ENCODE measurements at places on chromosomes 2 and 18.

DNA sequence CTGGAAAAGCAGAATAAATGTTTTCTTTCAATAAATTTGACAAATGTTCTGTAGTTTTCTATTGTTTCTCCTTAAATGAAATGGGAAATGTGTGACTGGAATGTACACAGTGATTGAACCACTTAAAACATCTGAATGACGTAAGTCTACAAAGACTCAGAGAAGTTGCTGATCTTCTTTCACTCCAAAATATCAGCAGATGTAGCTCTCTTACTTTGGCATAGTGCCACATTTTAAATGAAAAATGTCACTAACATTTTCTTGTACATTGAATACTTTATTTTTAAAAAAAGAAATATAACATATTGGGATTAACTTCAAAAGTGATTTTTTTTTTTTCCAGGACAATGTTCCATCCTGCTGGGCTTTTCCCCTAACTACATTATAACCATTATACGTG, 565.6 kb downstream of the TMEM182 start:
- no peak for DNase-seq

- DNase-seq = no peak
Measured at GRCh38 chr18:13791181-13791580, 32.8 kb upstream of the MC5R start.

GRCh38 chr2:71299507-71299906, 32.1 kb upstream of the ZNF638 start:
- DNase-seq = peak; percentile 44

- DNase-seq = peak; percentile 61
Measured at GRCh38 chr18:8478166-8478967, 130.9 kb upstream of the RAB12 start.

- no peak for DNase-seq
Measured at GRCh38 chr2:115234186-115234585, 791.7 kb downstream of the DPP10 start.

DNA sequence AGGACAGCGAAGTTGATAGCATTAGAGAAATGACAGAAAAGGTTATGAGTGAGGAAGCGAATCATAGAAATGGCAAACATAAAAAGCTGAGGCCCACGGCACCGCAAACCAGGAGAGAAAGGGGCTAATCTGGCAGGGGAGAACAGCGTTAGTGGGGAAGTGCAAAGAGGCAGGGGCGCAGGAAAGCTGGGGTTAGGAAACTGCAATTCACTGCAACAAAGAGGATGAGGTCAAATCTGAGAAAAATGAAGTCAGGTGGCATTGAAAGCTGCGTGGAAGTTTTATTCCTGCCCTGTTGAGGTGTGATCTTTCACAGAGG, 653 bp upstream of the ABI2 start:
- peak; percentile 76 for DNase-seq

DNA sequence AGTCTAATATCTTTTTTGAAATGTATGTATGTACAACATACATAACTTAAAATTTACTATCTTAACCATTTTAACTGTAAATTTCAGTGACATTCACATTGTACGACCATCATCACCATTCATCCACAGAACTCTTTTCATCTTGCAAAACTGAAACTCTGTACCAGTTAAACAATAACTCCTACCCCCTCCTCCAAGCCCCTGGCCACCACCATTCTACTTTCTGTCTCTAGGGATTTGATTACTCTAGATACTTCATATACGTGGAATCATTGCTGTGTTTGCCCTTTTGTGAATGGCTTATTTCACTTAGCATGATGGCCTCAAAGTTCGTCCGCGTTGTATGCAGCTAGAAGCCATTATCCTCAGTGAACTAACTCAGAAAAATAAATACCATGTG, 217.0 kb downstream of the METTL4 start:
- no peak for DNase-seq

DNA sequence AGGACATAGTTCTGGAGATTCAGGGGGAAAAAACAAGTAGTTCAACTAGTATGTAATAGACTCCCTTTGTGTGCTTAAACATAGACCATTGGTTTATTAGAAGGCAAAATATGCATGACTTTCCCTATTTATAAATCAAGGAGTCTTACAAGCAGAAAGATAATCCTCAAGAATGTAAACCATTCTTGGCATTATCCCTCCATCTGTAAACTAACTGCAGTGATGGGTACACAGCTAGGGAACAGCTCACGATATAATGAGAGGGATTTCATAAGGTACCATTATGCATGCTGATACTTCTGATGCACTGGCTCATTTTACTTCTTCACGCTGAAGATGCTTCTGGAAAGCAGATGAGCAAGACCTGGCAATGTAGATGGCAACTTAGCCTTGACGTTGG, 878 bp downstream of the FBXO15 start:
- no peak for DNase-seq

GRCh38 chr18:28256166-28256565, 79.2 kb upstream of the CDH2 start:
- no peak for DNase-seq

- no peak for DNase-seq
Measured at GRCh38 chr2:117523267-117523666, 291.2 kb upstream of the DDX18 start.

GRCh38 chr2:170576296-170576695, 138.8 kb upstream of the SP5 start:
- DNase-seq = no peak

- peak; percentile 74 for DNase-seq
Measured at GRCh38 chr2:174663550-174663949, 65.9 kb upstream of the WIPF1 start.

DNA sequence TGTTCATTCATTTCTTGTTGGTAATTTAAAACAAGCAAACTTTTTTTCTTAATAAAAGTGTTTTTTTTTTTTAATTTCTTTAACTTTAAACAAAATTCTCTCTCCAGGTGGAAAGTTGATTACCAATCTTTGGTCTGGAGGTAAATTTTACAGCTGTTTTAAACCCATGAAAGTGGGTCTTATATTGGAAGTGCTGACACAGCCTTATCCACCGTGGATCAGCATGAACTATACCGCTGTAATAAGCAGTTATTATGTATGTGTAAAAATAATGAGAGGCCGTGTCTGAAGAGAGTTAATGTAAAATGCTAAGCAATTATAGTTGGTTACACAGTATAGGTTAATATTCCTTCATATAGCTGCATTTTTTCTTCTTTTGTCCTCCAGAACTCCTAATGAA, 378.1 kb upstream of the ATP5MC3 start:
- DNase-seq = no peak

- no peak for DNase-seq
Measured at GRCh38 chr2:155675920-155676319, 656.6 kb downstream of the NR4A2 start.

DNA sequence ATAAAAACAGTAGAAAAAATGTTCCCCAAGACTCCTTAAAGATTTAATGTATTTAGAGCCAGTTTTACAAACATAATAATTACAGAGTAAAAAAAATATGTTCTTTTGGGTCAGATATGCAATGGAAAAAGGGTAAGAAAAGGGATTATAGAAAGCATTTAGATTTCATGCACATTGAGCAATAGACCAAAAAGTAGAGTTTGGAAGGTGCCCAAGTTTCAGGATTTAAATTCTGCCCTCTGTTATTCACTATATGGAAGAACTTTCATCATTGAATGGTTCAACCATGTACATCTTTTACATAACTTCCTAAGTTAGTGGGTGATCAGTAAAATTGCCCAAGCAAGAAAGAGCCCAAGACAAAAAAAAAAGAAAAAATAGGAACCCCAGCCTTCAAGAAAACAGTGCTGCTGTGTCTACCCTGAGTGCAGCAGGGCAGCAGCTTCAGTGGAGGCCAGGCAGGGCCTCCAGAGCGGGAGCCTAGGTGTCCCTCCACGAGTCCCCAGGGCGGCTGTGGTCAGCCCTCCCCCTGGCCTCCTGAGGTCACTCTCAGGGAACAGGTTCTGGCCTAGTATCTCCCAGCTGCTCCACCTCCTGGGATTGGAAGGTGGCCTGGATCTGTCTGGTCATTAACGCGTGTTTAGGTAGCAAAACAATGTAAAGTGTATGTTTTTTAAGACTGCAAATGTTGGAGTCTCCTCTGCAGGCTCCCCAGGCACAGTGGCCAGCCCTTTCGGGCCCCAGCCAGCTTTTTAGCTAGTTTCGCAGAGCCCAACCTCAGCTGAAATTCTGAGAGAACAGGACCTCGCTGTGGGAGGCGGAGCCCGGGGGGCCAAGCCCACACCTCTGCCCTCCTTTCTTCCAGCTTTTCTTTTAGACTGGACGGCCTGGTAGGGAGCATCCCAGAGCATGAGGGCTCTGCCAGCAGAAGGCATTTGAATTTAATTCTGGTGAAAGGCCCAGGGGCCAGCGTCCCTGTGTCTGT, 77.3 kb downstream of the TEX51 start:
- DNase-seq = no peak

GRCh38 chr2:68837164-68837860, 33.9 kb downstream of the BMP10 start:
- DNase-seq = peak; percentile 76

DNA sequence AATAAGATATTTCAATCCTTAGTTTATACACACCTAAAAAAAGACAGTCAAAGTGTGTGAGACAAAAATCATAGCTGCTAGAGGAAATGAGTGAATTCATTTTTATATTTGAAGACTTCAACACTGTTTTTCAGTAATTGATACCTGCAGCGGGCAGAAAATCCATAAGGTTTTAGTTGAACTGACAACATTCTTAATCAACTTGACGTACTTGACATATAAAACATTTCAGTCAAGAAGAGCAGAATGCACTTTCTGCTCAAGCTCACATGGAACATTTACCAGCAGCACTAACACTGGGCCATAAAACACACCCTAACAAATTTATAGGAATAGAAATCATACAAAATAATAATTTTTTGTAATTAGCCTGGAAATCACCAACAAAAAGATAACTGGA, 959.6 kb upstream of the SOX11 start:
- DNase-seq = no peak
